ENCODE measurements at places on chromosomes 6 and 20.

GRCh38 chr6:131059486-131059885 is 3.6 kb downstream of the EPB41L2 start:
- no peak for DNase-seq

GRCh38 chr20:15613530-15613929 is 959.7 kb downstream of the KIF16B start:
- DNase-seq = no peak

- DNase-seq = peak; percentile 44
Measured at GRCh38 chr6:69881322-69882151, 15.2 kb downstream of the COL19A1 start.

DNA sequence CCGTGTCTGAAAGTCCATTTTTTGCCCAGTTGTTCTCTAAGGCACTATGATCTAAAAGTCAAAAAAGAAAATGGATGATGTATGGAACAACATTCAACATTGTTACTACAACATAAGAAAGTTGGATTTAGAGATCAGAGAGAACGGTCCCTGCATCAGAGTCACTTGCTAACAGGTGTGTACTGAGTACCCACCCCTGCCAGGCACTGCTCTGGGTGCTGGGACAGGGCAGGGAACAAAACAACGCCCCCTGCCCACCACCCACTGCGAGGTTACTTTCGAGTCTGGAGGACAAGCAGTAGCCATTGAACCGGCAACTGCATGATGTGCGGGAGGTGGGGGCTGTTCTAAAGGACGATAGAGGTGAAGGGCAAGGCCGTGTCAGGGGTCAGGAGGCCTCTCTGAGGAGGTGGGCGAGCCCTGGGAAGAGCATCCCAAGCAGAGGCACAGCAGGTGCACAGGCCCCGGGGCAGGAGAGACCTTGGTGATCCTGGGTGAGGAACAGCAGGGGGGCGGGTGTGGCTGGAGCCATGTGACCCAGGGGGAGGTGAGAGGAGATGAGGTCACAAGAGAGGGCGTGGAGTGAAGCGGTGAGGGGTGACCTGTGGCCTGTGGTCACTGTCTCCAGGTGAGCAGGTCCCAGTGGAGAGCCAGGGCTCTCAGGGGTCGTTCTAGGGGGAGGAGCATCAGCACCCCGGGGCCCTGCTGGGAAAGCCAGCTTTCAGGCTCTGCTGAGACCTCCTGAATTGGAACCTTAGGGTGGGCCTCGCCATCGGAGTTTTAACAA is 197.5 kb upstream of the SULF2 start:
- DNase-seq = no peak

DNA sequence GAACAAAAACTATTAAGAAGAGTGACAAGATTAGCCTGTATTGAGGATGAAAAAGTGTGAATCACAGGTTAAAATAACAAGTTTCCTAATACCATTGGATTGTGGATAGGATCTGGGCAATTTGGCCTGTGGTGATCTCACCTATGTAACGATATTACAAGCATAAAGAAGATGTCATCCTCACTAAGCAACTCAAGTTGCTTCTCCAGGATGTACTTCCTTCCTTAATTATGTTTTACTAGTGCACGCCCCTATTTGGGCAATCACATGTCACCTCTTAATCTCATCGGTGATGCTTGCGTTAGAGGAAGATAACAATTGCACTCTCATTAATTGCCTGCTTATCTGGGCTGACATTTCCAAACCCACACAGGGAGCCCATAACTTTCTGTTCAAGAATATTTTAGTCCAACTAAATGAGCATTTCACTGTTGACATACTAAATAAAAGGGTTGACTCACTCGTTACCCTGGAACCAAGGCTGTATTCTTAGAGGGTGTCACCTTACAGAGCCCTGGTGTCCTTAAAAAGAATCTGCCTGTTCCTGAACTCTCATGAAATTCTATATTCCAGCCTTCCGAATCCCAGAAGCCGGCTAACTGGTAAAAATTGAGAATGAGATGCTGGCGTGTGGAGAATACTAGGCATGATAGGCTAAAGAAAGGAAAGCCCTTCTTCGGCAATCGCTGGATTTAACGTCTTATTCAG is 88.2 kb upstream of the ATXN1 start:
- DNase-seq = no peak

DNA sequence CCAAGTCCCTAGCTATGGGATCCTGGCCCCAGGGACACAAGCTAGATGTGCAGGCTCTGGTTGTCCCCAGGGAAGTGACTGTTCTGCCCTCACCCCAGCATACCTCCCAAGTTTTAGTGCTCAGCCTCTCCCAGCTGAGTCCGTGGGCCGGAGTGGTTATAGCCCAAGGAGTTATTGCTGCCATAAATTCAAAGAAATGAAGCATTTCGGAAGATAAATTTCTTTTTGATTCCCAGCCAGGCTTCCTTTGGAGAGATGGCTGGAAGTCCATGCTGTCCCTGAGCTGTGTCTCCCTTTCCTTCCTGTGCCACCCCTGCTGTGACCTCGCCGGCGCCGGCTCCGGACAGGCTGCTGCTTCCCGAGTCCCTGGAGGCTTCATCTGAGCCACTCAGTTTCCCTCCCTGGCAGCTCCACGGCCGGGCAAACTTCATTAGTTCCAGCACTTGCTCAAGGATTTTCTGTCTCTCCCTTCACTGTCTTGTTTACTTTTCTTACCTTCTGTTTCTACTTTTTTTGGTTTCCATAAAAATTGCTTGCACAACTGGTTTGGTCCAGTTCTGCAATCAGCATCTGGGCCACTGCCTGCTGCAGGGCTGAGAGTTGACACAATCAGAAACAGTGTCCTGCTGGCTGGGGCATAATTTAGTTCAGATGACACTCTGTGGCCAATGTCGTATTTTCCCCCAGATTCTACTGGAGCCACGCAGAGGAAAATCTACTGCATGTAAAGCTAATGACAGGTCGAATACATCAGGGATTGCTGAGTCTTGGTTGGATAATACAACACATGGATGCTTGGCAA is 225.5 kb downstream of the SYNDIG1 start:
- DNase-seq = no peak

DNA sequence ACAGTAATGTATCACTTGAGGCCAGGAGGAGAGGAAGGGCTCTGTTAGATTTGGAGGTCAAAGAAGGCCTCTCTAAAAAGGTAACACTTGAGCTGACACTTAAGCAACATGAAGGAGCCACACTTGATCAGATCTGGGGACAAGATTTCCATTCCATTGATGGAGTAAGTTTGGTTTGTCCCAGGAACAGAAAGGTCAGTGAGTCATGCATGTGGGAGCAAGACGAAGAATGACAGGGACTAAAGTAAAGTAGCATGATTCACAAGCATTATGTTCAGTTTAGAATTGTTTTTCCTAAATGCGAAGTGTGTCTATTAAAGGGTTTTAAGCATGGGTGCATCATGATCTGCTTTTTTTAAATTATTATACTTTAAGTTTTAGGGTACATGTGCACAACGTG is 47.4 kb downstream of the COL21A1 start:
- DNase-seq = no peak

GRCh38 chr6:43742285-43742684 is 27.7 kb upstream of the VEGFA start:
- DNase-seq = no peak

- no peak for DNase-seq
Measured at GRCh38 chr20:63123331-63123741, 92.6 kb downstream of the YTHDF1 start.

DNA sequence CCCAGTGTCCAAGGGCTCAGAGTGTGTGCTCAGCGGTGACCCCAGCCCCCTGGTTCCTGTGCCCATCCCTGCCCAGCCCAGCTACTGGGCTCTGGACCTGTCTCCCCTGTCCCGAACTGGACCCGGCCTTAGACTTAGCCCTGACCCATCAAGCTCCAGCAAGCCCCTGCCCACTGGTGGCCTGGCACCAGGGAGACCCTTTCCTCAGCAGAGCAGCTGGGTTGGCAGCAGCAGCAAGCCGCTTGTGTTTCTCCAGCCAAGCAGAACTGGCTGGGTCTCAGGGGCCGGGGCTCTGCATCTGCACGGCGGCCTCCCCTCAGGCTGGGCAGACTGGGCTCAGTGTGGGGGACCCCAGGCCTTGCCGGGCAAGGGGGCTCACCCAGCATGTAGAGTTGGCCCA is 801 bp downstream of the SPDEF start:
- DNase-seq = no peak

DNA sequence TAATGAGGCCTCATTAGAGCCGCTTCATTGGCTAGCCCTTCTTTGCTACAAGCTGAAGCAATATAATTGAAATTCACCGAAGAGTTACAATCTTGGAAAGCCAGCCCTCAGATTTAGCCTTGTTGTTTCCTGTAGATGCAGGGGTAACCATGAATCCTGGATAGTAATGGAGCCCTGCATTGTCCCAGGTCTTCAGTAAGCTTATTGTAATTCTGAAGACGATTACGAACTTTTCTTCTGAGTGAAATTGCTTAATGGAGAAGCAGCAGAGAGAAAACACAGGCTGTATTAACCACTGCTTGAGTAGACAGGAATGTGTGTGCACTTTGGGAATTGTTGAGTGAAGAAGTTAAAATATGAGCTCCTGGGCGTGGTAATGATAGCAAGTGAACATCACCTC is 26.3 kb upstream of the NAA20 start:
- DNase-seq = no peak

- peak; percentile 85 for DNase-seq
Measured at GRCh38 chr20:50191065-50191543, 474 bp downstream of the CEBPB start.

- DNase-seq = peak; percentile 79
Measured at GRCh38 chr20:41411391-41411847, 44.8 kb upstream of the EMILIN3 start.

DNA sequence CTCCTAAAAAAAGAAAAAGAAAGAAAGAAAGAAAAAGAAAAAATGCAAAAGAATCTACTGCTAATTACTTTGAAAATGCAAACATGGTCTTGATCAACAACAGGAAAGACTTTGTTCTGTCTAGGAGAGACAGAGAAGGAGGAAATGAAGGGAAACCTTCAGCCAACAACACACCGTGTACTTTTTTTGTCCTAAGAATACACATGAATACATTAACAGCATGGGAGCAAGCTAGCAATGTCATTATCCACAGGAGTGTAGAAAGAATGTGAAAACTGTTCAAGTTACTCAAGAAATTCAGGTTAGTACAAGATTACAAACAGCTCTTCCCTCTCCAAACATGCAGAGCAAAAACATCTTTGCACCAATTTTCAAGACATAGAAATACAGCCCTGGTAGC is 326.3 kb downstream of the UBE3D start:
- no peak for DNase-seq

DNA sequence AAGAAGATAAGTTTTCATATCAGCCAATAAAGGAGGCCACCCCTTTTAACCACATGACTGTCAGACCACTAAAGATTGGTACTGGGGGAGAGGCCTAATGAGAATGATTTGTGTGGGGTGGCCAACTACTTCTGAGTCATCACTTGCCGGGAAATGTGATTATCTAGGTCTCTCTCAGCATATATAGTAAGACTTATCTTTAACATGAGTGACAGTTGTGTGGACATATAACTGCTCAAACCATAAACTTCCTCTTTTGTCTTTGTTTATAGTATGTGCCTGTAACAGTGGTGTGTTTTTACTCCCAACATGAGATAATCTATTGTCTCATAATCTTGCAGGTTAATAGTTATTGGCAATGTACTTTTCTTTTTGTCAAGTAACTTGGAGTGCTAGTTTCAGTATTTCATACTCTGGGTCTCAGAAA is 312.4 kb downstream of the CDKAL1 start:
- DNase-seq = no peak

GRCh38 chr6:17225767-17226630 is 55.2 kb upstream of the RBM24 start:
- no peak for DNase-seq

DNA sequence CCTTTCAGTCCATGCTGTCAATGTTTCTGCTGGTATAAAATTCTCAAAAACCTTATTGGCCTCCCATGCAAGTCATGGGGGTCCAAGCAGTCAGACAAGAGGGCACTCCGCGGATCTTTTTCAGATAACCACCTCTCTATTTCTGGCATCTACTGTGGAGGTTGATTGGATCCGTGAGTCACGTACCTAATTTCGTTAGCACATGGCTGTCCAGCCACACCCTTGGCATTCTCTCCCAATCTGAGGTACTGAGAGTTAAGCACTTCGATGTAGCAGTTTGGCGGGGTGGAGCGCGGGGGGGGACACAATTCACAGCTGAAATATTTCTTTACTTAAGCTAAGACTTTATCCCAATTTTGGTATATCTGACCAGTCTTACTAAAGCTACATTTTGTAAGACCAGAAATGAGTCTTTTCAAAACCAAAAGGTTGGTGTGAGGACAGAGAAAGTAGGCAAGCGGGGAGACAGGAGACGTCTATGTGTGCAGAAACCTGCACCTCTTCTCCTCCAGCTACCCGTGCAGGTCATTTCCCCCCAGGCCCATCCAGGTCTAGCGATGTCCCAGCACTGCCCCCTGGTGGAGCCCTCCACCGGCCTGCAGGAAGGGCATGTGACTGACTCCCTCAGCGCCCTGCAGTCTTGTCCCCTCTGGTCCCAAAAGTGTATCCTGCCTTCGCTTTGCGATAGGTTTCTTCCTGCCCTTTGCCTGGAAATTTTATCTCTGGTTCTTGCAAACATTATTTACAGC is 113.1 kb downstream of the ADAT2 start:
- DNase-seq = peak; percentile 85

DNA sequence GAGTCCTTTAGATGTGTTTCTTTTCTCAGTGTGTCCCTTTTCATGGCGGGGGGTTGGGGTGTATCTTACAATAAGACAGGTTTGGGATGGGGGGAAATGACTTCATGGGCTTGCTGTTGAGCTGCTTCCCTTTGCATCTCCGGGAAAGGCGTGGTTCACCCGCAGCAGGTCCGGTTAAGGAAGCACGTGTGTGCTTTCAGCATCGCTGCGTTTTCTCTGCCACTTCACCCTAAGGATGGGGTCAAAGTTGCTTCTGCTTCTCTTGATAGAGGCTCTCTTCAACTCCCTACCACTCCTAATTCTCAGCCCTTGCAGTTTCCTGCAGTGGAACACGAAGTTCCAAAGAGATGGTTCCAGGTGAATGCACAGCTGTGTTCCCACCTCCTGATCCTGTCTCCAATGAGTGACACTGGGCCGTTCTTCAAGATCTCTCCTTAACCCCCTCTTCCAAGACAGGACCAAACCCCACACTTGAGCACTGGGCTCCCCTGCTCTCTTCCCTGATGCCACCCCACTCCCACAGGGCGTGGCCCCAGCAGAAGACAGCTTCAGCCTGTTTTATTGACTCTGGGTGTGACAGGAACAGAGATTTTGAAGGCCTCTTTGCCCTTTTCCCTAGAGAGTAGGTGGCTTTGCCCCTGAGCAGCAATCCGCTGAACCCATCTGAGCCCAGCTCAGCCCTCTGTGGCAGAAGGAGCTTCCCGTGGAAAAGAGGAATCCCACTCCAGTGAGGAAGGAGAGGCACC is 85.2 kb downstream of the PLEKHG1 start:
- no peak for DNase-seq

DNA sequence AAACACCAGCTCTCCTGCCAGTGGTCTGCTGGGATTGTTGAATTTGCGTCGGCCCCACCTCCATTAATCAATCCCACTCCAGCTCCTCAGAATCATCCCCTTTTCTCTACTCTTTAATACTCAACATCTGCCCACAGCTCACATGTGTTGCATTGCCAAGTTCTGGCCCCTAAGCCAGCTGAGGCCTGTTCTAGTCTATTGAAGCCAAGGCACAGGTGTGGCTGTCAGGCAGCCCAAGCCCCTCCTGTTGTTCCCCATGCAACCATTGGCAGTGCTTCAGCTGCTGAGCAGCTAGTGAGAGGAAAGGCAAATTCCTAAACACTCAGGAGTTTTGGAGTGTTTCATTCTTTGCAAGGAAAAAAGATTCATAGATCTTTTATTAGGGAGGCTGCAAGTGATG is 128.0 kb upstream of the NT5E start:
- DNase-seq = no peak

GRCh38 chr6:145632971-145633370 is 102.3 kb downstream of the EPM2A start:
- no peak for DNase-seq
